ENCODE measurements at places on chromosomes 2 and 18. TPM values are rescaled to one million over a fixed set of nuclear protein-coding genes. Genes with fewer than 3 reads are reported as not detected.
A peak's percentile ranks its signal among the peaks of the same experiment; 100 is the strongest.

The REV1 gene
- total RNA-seq: 59.2 TPM

The TEKT4 gene
- total RNA-seq: not detected

- no peak for DNase-seq
These were observed 31.8 kb upstream of the RMDN2 start for GRCh38 chr2:37893327-37893726.

The STARD6 gene
- total RNA-seq: not detected

DNA sequence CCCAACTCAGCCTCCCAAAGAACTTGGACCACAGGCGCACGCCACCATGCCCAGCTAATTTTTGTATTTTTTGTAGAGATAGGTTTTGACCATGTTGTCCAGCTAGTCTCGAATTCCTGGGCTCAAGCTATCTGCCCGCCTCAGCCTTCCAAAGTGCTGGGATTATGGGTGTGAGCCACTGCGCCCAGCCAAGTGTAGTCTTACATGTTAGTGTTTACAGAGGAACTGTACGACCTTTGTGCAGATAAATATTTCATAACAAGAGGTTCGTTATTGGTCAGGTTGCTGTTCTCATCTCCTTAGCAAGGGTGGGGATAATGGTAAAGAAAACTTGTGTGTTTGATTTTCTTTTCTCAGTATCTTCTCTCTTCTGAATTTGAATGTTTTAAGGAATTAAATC, 46.5 kb downstream of the RALBP1 start:
- DNase-seq: no peak

- no peak for DNase-seq
These were observed 366.1 kb downstream of the EN1 start for GRCh38 chr2:118481299-118481698.

DNA sequence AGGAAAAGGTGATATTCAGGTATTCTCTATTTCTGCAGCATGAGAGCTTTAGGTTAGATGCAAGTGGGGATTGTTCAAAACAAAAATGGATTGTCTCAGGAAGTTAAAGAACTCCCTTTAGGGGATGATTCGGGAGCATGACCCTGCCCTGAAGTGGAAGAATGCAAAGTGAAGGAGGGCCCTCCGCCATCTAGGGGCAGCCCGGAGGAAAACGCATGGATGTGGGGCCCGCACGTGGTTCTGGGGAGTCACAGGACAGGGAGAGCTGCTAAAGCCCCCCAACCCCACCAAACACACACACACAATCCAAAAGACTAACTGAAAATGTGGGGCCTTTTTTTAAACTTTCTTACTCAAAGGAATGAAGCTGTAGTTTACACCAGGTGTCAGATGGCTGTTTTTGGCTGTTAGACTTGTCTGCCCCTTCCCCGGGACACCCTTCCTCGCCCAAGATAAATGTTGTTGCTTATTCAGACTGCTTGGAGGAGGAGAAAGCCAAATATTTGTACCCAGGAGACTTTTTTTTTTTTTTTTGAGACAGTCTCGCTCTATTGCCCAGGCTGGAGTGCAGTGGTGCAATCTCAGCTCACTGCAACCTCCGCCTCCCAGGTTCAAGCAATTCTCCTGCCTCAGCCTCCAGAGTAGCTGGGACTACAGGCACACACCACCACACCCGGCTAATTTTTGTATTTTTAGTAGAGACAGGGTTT, 78.8 kb downstream of the HNRNPLL start:
- no peak for DNase-seq

DNA sequence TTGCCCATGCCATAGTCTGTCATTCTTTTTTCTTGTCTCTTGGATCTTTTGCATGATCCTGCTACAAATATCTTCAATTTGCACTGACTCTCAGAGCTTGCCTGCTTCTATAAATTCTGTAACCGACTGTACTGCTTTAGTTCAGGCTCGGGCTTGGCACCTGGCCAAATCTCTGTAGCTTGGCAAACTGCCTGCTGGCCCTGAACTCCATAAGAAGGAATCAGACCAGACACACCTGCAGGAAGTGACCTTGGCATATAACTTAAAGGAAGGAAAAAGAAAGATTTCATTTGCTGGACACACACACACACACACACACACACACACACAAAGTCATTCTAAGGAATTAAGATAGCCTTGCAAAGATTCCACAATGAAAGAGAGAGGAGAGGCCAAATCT, 291.2 kb upstream of the DDX18 start:
- DNase-seq: peak; percentile 75

- no peak for DNase-seq
These were observed 108.9 kb downstream of the INSIG2 start for GRCh38 chr2:118197011-118197675.

DNA sequence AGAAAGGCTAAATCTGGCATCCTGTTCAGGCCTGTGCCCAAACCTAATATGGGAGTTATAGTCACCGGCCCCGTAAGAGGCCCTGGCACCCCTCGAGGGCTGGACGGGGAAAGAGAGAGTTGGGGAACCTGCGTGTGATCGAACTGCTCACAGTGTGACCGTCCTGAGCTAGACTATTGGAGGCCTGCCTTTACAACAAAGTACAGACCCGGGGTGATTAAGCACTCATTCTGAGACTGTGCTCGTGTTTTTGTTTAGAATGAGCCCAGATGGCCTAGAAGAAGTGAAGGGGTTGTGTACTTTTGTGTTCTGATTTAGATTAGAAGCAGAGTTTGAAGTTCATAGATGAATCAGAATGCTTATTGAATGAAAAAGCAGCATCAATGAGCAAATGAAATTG, 115.3 kb downstream of the ACOXL start:
- DNase-seq: no peak

GRCh38 chr2:140654565-140654964, 1476.3 kb downstream of the LRP1B start:
- DNase-seq: no peak

- DNase-seq: no peak
These were observed 22.5 kb upstream of the SIGLEC15 start for GRCh38 chr18:45802814-45803492.

- no peak for DNase-seq
These were observed 17.5 kb downstream of the GPR35 start for GRCh38 chr2:240642806-240643092.

- no peak for DNase-seq
These were observed 463.1 kb upstream of the HS6ST1 start for GRCh38 chr2:128781585-128782385.

DNA sequence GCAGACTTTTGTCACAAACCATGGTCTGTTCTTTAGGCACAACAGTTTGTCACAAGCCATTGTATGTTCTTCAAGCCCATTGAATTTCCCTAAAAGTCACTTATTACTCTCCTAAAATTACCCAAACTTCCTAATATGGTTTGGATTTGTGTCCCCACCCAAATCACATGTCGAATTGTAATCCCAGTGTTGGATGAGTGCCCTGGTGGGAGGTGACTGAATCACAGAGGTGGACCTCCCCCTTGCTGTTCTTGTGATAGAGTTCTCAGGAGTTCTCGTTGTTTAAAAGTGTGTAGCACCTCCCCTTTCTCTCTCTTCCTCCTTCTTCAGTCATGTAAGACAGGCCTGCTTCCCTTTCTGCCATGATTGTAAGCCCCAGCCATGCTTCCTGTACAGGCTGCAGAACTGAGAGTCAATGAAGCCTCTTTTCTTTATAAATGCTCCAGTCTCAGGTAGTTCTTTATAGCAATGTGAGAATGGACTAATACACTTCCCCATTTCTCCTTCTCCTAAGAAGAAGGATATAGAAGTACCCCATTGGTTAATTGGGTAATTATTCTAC, 11.2 kb upstream of the GYPC start:
- DNase-seq: no peak

DNA sequence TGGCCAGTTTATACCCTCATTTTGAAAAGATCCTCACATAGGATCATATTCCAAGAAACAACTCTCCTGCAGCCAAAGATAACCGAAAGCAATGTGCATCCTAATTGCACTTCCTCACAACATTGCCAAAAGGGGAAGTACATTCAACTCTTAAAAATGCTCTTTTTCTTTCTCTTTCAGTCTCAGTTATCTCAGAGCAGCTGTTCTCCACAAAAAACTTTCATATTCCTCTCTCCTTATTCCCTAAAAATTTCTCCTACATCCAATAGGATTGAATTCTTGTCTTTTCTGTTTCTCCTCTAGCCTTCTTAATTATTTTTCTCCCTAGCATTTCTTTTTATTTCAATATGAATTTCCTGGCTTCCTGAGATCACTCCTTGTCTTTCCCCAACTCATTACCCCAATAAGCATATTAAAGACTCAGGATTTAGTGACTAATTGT, 7.4 kb upstream of the VRK2 start:
- DNase-seq: no peak

The HMSD gene
- 0.27 TPM for total RNA-seq

GRCh38 chr18:26545335-26546123, 2.8 kb downstream of the KCTD1 start:
- DNase-seq: no peak

DNA sequence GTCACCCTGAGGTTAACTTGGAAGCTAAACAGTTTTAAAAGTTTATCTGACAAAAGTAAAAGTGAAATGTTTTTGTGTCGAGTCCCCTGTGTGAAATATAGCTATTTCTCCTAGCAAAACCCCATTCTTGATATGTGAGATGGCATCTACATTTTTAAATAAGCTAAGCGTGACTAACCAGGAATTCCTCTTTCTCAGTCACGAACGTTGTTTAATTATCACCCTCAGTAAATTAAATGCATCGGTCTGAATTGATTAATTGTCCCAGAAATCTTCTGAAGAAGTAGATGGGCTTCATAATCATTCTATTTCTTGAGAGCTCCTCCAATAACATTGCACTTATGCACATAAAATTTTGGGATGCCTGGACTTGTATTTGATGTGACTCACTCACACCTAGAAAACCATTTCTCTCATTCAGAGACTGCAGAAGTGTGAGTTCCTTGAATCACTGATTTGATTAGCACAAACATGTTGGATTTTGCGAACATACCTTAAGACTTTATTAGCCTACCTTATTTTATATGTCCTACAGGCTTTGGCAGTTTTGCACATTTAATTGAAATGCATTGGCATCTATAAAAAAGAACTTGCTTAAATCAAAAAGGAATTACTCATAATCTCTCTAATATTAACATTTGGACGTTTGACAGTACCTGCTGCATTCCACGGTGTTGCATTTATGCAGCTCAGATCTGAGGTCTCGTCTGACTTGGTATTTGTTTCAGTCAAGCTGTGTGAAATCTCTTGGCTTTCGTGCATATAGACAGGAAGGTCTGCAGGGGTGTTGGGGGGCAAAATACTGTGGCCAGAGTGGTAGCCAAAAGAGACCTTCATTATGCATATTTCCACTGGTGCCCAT, 475.2 kb downstream of the EPHA4 start:
- DNase-seq: no peak

- no peak for DNase-seq
These were observed 435.1 kb downstream of the DLGAP1 start for GRCh38 chr18:4020026-4020425.

DNA sequence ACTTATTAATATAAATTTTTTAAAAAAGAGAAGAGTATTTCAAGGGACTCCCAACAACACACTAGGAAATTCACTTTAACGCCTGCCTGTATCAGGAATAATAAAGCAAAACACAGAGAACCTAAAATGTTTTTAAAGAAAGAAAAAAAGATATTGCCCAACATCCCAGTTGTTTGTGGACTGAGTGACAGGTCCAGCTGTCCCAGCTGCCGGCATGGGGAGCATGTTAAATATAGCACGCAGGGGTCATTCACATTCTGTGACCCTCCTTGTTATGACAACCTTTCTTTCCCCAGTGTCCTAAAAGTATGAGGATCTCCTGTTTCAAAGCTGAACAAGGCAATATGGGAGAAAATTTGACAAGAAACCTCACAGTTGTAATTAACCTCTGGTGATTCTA, 4.4 kb downstream of the KLHL41 start:
- DNase-seq: no peak

- DNase-seq: no peak
These were observed 109.2 kb upstream of the FZD7 start for GRCh38 chr2:201924453-201924852.
